ENCODE measurements at places on chromosomes 5 and 9. TPM values are rescaled to one million over a fixed set of nuclear protein-coding genes. Genes with fewer than 3 reads are reported as not detected.

- H3K27ac ChIP-seq, result no peak overlapping the region
- peak; percentile 29 for DNase-seq
- no peaks in the 10 kb centered on the region for H3K36me3 ChIP-seq
- peaks cover 9% of the 10 kb centered on the region for H3K4me1 ChIP-seq
- no peak overlapping the region for H3K4me3 ChIP-seq
- H3K27me3 ChIP-seq, result no peaks in the 10 kb centered on the region
Measured at GRCh38 chr5:172830876-172831662, 3.0 kb upstream of the ERGIC1 start.

DNA sequence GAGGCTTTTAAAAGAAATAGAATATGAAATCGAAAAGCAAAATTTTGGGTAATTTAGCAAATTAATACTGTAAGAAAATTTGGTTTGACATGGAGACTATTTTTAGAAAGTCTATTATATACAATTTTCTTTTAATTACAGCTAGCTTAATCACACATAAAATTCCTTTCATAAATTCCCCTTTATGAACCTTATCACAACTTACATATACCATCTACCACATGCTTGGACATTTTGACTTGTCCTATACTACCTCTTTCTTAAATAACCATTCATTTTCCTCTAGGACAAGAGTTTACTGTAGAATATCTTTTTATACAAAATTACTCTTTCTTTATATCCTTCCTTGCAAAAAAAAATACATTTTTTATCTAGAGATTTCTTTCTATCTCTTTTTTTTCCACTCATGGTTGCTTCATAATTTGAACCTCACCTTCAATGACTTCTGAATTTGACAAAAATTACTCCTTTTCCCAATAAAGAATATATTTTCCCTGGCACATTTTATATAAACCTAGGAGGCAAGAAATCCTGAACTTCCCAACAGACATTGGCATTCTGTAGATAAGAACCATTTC is 34.0 kb upstream of the SYK start:
- no peaks in the 10 kb centered on the region for H3K27me3 ChIP-seq
- H3K36me3 ChIP-seq, result no peaks in the 10 kb centered on the region
- no peak overlapping the region for H3K4me3 ChIP-seq
- no peak overlapping the region for H3K27ac ChIP-seq
- no peaks in the 10 kb centered on the region for H3K4me1 ChIP-seq

GRCh38 chr5:151708126-151708525 is 21.4 kb upstream of the SPARC start:
- H3K27me3 ChIP-seq, result no peaks in the 10 kb centered on the region
- DNase-seq, result peak; percentile 39
- no peak overlapping the region for H3K27ac ChIP-seq
- peaks cover 13% of the 10 kb centered on the region for H3K4me1 ChIP-seq
- no peaks in the 10 kb centered on the region for H3K36me3 ChIP-seq
- H3K4me3 ChIP-seq, result no peak overlapping the region

DNA sequence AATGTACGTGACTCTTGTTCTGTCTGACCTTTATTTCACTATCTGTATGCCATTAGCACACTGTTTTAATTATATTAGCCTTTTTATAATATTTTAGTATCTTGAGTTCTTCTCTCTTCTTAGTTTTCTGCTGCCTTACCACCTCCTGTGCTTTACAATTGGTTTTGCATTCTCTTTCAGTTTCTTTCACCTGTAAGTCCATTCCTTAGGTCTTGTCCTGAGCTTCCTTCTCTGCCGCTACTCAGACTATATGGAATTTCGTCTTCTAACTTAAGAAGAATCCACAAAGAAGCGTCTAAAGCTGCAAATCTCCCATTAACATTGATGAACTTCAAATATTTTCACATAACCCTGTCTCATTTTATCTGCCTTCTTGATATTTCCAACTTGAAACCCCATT is 642.9 kb downstream of the MAT2B start:
- DNase-seq, result no peak
- no peak overlapping the region for H3K27ac ChIP-seq
- no peak overlapping the region for H3K4me3 ChIP-seq

DNA sequence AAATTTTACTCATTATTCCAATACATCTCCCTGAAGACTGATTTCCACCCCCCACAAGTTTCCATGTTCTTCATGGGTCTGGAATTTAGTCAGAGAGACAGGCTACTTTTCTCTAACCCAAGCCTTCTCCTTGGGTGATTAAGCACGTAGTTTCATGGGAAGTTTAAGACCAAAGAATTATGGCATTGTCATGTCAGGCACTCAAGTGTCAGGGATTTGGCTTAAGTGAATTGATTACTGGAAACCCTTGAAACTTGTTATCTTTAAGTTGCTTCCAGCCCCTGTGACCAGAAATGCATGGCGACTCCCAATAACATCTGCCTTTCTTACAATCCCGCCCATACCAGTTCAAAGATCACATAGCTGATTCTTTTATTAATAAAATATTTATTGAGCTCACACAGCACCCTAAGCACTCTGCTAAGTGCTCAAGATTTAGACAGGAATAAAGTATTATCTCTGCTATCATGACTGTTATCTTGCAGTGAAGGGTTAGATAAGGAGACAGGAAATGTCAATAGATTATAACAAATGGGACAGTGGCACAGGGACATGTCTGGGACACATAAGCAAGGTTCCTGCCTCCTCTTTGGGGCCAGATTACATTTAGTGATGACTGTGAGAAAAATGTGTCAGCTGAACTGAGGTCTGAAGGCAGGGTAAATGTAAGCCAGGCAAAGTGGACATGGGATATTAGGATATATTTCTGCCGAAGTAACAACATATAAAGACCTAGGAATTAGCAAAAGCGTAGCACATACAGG is 241.2 kb upstream of the TNC start:
- H3K36me3 ChIP-seq, result no peaks in the 10 kb centered on the region
- no peak overlapping the region for H3K27ac ChIP-seq
- no peaks in the 10 kb centered on the region for H3K27me3 ChIP-seq
- no peaks in the 10 kb centered on the region for H3K4me1 ChIP-seq
- no peak overlapping the region for H3K4me3 ChIP-seq

DNA sequence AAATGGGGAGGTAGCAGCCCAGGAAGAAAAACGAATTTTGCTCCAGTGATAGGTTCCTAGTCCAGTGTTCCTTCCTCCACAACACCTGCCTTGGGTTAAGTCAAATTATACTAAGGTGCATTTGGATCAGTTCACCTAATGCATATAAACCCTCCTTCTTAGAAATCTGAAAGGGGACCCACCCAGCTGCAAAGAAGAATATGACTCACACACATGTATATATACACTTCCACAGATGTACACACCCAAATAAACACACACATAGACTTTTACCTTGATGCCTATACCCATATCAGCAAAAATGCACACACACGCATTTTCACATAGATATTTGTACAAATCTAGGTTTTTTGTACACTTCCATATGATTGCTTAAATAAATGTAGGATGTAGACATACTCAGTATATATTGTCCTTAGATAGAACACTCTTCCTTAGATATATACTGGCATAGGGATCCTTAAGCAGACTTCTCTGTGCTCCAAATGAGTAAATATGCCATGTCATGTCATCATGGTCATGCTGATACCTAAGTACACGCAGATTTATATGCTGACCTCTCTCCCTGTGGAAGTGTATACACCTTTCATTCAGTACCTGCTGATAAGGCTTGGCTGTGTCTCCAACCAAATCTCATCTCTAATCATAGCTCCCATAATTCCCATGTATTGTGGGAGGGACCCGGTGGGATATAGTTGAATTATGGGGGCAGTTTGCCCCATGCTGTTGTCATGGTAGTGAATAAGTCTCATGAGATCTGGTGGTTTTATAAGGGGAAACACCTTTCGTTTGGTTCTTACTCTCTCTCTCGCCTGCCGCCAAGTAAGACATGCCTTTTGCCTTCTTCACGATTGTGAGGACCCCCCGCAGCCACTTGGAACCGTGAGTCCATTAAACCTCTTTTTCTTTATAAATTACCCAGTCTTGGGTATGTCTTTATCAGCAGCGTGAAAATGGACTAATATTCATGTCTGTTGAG is 10.2 kb downstream of the ADRB2 start:
- no peaks in the 10 kb centered on the region for H3K4me1 ChIP-seq
- no peaks in the 10 kb centered on the region for H3K36me3 ChIP-seq
- no peak overlapping the region for H3K4me3 ChIP-seq
- no peak for DNase-seq
- no peaks in the 10 kb centered on the region for H3K27me3 ChIP-seq
- no peak overlapping the region for H3K27ac ChIP-seq

DNA sequence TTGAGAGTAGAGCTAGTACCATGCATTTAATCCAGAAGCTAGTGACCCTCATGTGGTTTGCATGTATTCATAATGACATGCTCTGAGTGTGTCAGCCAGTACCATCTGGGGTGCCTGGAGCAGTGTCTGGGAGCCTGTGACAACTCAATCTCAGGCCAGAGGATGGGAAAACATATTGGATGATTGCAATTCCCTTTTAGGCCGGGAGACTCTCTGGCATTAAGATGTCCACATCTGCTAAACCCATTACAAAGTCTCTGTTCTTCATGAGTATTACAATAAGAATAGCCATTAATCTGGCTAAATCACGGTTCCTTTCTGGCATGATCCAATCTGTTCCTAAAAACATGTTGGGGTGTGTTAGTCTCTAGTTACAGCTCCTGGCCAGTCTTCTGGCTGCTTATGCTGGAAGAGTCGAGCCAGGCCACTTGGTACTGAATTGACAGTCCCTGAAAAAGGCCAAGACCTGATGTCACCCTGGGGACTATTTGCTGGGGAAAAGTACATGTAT is 475.7 kb downstream of the ENC1 start:
- no peak overlapping the region for H3K4me3 ChIP-seq
- H3K27ac ChIP-seq, result no peak overlapping the region

Gene GDF9
- not detected for total RNA-seq

Gene PCDHA9
- total RNA-seq, result not detected

Gene PCDHGB3
- total RNA-seq, result 1.7 TPM

Gene NR6A1
- 1.2 TPM for total RNA-seq

Gene LCN9
- not detected for total RNA-seq

Gene IL13
- total RNA-seq, result not detected

Gene CFAP90
- total RNA-seq, result not detected
